MV-4-11 (cell line): ENCODE measurements at places on chromosomes 7 and 10.

DNA sequence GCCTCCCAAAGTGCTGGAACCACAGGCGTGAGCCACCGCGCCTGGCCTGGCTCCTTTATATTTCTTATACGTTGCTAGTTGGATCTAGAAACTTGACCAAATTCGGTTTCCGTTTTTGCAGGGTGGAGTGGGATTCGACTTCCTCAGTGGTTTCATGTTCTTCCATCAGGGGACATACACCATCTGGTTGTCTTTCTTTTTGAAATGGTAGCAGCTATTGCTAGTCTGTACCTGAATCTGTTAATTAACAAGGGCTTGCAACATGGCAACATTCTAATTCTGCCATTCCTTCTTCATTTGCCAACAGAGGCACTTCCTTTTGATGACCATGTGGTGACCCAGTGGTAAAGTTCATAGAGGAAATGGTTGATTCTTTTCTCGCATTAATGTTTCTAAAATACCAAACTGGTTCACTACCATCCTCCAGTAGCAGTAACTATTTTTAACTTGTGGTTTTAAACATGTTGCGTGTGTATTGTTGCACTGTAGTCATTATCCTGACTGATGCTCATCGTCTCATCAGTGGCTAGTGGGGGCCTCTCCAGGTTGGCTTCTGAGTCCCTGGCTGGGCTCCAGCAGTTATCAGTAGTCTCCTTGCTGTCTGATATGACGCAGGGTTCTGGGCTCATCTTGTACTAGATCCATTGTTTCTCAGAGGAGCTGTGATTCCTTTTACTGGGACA lies 159.2 kb downstream of the RGS10 start:
- peak; percentile 94 for DNase-seq

- DNase-seq: peak; percentile 35
Observed at GRCh38 chr10:122326385-122326784, 48.1 kb upstream of the PLEKHA1 start.

DNA sequence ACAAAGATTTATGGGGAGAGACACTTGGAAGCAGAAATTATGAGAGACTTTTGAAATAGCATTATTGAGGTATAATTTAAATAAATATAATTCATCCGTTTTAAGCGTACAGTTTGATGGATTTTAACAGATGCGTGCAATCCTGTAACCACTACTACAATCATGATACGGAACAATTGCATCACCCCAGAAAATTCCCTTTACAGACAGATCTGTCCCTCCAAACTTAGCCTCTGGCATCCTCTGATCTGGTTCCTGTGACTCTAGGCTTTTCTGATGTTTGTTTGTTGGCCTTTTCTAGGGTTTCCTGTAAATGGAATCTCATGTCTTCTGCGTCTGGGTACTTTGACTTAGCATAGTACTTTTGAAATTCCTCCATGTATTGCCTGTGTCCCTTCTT lies 15.5 kb downstream of the UBN2 start:
- no peak for DNase-seq

- DNase-seq: no peak
Observed at GRCh38 chr7:29516491-29516890, 47.1 kb upstream of the PRR15 start.

DNA sequence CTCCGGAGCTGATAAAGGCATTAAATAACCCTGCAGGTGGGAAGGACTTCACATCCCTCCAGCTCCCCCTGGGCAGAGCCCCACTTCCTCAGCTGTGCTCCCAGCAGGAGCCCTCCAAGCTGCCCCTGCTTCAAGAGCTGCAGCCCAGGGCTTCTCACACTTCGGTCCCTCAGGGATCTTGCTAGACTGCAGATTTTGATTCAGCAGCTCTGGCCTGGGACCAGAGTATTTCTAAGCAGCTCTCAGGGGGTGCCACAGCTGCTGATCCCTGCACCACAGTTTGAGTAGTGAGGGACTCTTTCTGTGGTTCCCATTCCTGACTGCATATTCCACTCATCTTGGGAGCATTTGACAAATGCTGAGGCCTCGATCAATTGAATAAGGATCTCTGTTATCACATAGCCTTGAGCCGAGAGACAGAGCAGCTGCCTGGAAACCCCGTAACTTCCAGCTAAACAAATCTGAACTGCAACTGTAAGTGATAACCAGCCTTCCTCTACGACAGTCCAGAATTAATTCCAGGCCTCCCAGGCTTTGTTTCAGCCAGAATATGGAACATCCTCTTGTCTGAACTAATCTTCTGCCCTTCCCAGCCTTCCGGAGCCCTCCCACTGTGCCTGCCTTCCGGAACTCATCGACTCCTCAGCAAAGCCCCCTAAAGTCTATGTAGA lies 161.4 kb downstream of the CCDC3 start:
- no peak for DNase-seq

DNA sequence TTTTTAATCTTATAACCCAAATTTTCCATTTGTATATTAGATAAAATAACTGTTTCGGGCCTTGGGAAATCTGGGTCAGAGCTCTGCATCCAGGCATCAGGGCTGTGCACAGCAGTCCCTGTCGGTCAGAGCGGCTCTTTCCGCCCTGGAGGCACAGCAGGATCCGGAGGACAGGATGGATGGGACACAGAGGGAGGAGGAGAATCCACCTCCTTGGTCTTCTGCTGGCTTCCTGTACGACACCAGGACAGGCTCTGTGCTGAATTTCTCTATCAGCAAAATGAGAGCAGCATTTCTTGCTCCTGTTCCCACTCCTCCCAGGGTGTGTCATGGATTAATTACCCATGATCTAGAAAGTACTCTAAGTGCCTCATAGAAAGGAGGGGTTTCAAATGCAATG lies 254.9 kb downstream of the SKAP2 start:
- DNase-seq: no peak

DNA sequence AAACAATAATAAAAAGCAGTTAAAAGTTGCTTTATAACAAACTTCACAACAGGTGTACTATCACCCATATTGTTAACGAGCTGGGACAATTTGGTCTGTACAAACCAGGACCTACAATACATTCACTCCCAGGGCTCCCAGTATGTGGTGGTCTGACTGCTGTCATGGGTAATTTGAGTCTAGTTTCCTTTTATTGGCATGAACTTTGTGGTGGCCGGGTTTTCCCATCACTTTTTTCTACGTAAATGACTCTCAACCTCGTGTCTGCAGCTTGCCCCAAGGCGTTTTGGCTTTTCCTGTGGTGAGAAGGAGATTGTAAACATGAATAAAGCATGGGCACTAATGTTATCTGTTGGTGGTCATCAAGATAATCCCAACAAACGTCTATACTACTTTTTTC lies 118.7 kb upstream of the CDK6 start:
- no peak for DNase-seq
